Central memory CD4-positive, alpha-beta T cell (primary cell): ENCODE measurements at places on chromosomes 1 and 21.

GRCh38 chr1:31467005-31467674 is 54.1 kb downstream of the SERINC2 start:
- no peak for DNase-seq

DNA sequence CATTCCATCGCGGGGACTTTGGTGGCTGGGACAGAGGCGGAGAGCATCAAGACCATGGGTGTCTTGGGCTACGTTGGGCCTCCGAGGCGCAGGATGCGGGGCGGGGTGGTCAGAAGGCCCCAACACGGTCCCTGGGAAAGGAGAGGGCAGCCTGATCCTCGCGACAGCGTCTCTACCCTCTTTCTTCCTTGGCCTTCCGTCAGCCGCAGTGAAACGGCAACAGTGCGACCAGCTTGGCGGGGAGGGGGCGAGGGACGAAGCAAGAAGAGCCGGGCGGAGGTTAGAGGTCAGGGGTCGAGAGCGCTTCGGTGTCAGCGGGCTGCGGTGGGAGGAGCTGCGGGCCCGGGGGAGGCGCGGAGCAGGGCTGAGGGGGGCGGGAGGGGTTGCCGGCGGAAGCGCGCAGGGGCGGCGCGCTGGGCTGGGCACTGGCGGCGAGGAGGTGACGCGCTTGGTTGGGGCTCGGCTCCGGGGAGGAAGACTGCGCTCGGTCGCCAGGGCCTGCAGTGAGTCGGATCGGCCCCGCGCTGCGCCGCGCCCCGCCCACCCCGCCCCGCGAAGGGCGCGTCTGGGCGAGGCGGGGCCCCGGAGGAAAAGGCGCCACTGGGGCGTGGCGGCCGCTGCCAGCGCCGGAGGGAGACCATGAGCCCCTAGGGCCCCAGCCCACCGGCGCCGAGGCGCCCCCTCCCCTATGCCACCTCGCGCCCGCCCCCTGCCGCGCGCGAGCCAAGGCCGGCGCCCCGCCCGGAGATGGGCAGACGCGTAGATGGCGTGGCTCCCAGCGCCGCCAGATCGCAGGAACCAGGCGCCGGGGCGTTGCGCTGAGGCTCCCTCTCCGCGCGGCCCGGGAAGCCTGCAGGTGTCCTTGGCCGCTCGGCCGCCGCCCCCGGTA is at the start of gene KCNC4:
TSS of gene KCNC4 (plus strand) at position 600 of the 889 bp plus-strand sequence. CDS start 1,186 bp downstream, outside the sequence.
- peak; percentile 92 for DNase-seq

- peak; percentile 32 for DNase-seq
These were observed 10.7 kb downstream of the CDC7 start for GRCh38 chr1:91511386-91511785.

GRCh38 chr1:63317817-63318152 is 4.6 kb upstream of the FOXD3 start:
- DNase-seq, result no peak

- DNase-seq, result no peak
These were observed 89.9 kb upstream of the TMPRSS2 start for GRCh38 chr21:41597811-41598231.

DNA sequence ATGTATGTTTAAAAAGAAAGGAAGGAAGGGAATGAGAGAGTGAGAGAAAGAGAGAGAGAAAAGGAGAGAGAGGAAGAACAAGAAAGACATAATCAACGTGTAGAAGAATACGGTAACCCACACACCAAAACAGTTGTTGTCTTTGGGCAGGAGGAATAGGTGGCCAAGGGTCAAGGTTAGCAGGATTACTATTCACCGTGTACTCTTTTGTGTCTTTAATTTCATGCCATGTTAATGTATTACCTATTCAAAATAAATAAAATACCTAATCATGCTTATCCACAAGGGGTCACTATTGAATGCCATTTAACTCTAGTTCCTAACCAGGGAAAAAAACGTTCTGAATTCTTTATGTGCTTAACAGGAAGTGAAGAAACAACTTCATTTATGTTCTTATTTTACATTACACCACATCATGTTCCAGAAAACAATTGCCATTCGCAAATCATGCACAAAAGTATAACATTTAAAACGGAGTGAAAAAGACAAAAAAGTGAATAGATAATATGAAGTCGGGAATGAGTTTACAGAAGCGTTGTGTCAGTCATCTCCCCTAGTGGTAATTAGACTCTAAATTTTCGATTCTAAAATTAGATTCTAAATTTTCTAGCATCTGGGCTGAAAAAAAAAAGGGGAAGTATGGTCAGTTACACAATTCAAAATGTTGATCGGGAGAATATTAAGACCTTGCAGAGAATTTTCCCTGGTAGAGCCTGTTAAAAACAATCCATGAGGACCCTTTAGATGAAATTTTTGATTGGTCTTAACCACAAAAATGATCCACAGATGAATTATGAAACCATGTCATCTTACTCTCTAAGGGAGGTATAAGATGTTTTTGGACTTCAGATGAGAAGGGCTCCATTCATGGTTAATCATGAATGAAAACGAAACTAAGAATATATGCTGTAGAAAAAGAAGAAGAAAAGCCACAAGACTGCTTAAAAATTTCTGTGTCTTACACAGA is 700 bp upstream of the KMO start:
- peak; percentile 59 for DNase-seq
